ENCODE measurements at places on chromosomes 3 and 15.

GRCh38 chr3:124560666-124561215 is 169.5 kb upstream of the UMPS start:
- no peak for DNase-seq

DNA sequence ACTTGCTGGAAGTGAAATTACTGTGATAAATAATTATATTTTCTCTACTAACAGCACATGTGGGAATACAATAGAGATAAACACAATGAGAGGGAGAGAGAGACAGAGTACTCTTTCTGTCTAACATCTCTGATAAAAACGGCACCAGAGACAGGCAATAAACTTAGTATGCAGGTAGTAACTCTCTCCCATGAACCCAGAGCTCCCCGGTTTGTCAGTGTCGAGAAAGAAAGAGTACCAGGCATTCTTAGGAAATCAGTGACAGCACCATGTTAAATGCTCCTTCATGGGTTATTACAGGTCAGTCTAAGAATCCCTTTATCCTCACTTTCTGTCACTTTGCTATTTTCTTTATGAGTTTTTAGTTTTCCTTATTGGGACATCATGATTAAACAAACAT is 110.7 kb upstream of the EPHA3 start:
- DNase-seq: no peak

- DNase-seq: no peak
Observed at GRCh38 chr15:57686657-57687056, 19.9 kb upstream of the POLR2M start.

DNA sequence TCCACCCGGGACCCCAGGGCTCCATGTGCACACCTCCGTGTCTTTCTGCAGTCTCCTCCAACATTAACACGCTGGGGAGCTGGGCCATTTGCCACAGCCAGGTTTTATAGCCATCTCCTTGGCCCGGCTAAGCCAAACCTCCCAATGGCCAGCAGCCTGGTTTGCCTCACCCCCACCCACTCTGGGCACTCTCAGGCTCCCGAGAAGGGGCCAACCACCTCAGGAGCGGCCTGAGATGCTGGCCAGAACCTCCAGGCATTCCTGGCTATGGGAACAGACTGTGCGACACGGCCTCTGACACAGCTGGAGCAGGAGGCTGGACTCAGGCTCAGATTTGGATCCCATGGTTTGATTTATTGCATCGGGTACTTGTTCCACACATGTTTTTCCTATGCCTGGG is 289.7 kb downstream of the RPLP1 start:
- DNase-seq: no peak

DNA sequence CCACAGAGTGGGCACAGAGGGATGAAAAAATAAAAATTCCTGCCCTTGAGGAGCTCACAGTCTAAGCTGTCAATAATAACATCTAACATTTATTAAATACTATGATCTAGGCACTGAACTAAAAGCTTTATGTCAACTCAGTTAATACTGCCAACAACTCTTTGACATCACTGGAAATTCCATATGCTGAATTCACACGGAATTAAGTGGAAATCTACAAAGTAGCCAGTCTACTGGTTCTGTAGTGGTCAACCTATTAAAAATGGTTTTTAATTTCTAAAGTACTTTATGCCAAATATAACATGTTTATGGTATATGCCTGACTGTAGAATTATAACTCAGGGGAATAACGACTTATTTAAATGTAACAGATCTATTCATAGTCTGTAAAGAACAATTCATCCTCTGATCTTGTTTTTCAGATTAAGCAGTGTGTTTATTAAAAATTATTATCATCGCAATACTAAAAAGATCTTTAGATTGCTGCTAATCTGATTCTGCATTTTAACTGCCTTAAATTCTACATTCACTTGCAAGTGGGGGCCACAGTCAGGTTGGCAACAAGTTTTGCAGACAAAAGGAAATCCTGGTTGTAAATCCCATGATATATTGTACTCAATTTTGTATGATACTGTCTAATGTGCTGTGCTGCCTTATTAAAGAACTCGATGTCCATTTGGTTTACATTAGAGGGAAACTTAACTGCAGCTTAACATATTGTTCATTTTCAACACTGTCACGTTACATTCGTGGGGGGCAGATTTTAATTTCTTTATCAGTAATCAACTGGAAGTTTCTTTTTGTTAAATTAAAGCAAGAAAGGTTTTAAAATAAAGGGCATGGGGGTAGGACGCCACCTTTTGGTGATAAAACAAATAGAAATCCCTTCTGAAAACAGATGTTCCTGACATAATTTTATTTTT is 2.6 kb upstream of the FOXP1 start:
- DNase-seq: no peak

- no peak for DNase-seq
Observed at GRCh38 chr15:88061452-88061851, 195.1 kb downstream of the NTRK3 start.

DNA sequence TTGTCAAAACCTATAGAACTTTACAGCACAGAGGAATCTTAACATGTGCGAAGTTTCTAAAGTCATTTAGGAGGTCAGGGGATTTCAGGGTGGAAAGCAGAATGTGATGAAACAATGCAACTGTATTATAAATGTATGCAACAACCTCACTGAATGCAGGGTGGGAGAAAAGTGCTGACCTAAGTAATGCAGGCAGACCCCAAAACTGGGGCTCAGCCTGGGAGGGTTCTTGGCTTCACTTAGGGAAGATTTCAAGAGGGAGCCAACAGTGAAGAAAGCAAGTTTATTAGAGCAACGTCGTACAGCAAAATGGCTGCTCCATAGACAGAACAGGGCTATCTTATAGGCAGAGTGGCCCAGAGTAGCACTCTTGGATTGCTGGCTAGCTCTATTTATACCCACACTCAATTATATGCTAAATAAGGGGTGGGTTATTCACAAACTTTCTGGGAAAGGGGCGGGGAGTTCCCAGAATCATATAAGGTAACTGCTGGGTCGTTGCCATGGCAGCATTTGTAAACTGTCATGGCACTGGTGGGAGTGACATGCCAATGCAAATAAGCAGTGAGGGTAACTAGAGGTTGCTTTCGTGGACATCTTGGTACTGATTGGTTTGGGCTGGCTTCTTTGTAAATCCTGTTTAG is 14.2 kb upstream of the CAND2 start:
- DNase-seq: no peak

DNA sequence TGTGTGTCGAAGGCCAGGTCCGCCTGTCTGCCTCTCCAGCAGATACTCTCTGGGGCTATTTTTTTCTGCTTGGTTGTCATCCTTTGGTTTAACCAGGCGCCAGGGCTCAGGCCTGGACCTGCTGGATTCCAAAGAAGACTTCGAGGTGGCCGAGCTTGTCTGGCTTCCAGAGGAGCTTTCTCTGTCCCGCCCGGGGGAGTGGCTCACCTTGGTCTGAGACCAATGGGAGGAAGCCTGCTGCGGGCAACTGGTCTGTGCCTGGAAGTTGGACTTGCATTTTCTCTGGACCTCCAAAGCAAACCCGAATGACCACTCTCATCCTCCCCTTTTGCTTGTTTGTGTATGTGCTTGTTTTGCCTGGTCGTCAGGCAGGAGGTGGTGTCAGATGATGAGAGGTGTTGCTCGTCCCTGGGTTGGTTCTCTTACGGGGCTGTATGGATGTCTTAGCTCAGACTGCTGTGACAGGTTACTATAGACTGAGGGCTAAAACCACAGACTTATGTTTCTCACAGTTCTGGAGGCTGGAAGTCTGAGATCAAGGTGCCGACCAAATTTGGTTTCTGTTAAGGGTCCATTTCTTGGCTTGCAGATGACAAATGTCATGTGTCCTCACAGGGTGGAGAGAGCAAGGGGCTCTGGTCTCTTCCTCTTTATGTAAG is 19.3 kb downstream of the IGF1R start:
- peak; percentile 40 for DNase-seq

Data from keratinocyte (primary cell).